ENCODE measurements at places on chromosomes 5 and 9. TPM values are rescaled to one million over a fixed set of nuclear protein-coding genes. Genes with fewer than 3 reads are reported as not detected.

Gene HRH2
- 3.4 TPM for total RNA-seq

Gene CCL27
- not detected for total RNA-seq

Gene RNF183
- not detected for total RNA-seq

Gene F2RL2
- not detected for total RNA-seq

Gene PCDH1
- not detected for total RNA-seq

Gene SELENOP
- 0.36 TPM for total RNA-seq

Gene GABRA1
- not detected for total RNA-seq

Gene CBY3
- 0.36 TPM for total RNA-seq

DNA sequence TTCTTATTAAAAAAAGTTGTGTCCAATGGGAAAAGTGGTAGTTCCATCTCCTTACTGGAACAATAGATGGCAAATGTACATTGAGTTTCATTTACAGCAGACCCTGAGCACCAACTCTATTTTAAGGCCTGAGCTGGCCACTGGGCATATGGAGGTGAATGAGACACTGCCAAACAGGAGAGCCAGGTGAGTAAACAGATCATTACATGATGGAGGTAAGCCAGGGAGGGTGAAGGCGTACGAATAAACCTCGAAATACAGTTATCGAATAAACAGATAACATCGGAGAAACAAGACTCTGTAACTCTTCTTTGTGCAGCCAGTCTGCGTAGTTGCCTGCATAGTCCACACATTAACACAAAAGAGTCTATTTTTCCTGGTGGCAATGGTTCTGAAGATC lies 446.4 kb upstream of the KLF4 start:
- H3K27me3 ChIP-seq: no peaks in the 10 kb centered on the region
- no peak overlapping the region for H3K4me3 ChIP-seq
- no peak overlapping the region for H3K27ac ChIP-seq
- DNase-seq: no peak
- no peaks in the 10 kb centered on the region for H3K36me3 ChIP-seq

DNA sequence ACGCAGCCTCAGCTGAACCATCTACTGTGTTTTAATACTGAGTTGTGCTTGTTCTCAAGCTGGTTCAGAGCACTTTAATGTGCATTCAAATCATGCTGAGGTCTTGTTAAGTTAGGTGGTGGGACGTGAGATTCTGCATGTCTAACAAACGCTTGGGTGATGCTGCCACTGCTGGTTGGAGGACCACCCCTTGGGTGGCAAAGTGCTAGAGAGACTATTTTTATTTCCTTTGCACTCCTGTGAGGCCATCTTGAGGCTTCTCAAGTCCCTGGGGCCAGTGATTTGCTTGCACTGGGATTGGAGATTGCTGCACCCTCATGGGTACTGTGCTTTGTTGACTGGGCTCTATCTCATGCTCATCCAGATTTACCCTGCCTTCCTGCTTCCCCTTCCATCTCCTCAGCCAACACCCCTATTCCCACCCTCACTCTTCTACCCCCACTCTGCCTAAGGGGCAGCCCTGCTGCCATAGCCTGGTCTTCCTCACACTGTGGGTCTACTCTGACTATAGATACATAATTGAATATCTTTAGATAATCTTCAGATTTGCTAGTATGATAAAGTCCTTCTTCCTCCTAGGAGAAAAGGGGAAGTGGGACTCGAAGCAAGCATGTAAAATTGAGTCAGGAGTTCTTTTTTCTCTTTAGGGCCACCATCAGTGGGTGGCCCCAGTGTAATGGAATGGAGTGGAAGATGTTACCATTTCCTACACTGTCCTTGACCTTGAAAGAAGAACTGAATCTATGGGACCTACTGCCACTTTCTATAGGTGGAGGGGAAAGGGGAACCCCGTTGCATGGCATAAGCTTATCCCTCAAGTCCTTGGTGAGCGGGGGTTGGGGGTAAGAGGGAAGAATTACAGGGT lies 45.1 kb upstream of the SUB1 start:
- H3K27ac ChIP-seq: no peak overlapping the region
- DNase-seq: no peak
- H3K27me3 ChIP-seq: no peaks in the 10 kb centered on the region
- H3K4me3 ChIP-seq: no peak overlapping the region
- peaks cover 5% of the 10 kb centered on the region for H3K36me3 ChIP-seq

DNA sequence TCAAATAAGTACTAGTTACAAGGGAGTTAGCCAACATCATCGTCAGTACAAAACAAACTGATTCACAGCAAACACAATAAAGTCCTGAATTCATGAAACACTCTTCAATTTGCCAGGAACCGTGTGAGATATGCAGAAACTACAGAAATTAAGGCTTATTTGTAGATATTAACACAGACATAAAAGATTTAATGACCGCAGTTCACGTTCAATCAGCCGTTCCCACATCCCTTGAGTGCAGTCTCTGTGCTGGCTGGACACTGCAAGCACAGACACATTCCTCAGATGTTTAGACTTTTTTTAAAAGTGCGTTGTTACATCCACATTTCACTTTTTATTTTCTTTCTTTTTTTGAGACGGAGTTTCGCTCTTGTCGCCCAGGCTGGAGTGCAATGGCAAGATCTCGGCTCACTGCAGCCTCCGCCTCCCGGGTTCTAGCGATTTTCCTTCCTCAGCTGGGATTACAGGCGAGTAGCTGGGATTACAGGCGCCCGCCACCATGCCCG lies 566 bp upstream of the CEP78 start:
- H3K4me1 ChIP-seq: peaks cover 30% of the 10 kb centered on the region
- H3K36me3 ChIP-seq: peaks cover 4% of the 10 kb centered on the region
- H3K27ac ChIP-seq: peak overlapping the region; percentile 72

- no peak overlapping the region for H3K27ac ChIP-seq
- H3K27me3 ChIP-seq: no peaks in the 10 kb centered on the region
- no peak for DNase-seq
- no peaks in the 10 kb centered on the region for H3K4me1 ChIP-seq
Measured at GRCh38 chr9:135403733-135404450, 75.7 kb upstream of the PPP1R26 start.

DNA sequence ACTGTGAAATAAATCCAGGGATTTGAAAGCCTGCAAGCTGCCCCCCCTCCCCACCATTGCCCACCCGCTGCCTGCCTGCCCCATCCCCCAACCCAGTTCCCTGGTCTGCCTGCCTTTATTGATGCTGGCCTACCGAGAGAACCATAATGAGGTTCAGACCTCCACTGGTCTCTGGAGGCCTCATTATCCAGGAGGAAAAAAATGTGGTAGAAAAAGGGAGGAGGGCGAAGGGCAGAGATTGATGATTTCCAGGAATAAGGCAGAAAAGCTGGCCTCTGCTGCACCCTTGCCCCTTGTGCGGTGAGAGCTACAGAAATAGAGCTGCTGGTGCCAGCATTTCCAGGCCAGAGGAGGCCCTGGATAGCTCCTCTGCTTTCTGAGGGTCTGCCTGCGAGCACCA lies 216.1 kb downstream of the PAPPA start:
- DNase-seq: no peak
- H3K4me3 ChIP-seq: no peak overlapping the region
- H3K4me1 ChIP-seq: no peaks in the 10 kb centered on the region

- H3K27ac ChIP-seq: no peak overlapping the region
- no peaks in the 10 kb centered on the region for H3K36me3 ChIP-seq
- H3K27me3 ChIP-seq: peaks cover 44% of the 10 kb centered on the region
- DNase-seq: no peak
- H3K4me3 ChIP-seq: no peak overlapping the region
Measured at GRCh38 chr5:139646912-139647505, 1.1 kb upstream of the CXXC5 start.

DNA sequence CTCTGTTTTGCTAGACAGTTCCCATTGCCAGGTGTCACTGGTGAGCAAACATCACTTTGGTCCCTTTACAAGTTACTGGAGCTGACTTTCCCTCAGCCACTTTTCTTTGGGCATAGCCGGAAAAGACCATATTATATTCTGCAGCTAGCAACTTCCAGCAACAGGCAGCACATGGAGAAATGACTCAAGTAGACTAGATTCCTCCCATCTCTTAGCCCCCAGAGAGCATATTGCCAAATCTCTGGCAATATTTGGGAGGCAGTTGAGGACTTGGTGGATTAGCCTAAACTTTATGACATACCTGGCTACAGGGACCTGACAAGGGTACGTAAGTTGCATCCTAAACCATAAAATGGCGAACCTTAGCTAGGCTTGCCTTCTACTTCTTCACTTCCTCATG lies 204.7 kb upstream of the MPDZ start:
- no peak overlapping the region for H3K4me3 ChIP-seq
- no peaks in the 10 kb centered on the region for H3K27me3 ChIP-seq
- no peaks in the 10 kb centered on the region for H3K36me3 ChIP-seq
- no peaks in the 10 kb centered on the region for H3K4me1 ChIP-seq

GRCh38 chr9:113359385-113359784 lies 10.0 kb downstream of the BSPRY start:
- H3K4me1 ChIP-seq: no peaks in the 10 kb centered on the region
- H3K27me3 ChIP-seq: no peaks in the 10 kb centered on the region
- no peak overlapping the region for H3K27ac ChIP-seq

- no peaks in the 10 kb centered on the region for H3K36me3 ChIP-seq
- no peaks in the 10 kb centered on the region for H3K27me3 ChIP-seq
- H3K27ac ChIP-seq: no peak overlapping the region
- no peak overlapping the region for H3K4me3 ChIP-seq
- no peaks in the 10 kb centered on the region for H3K4me1 ChIP-seq
Measured at GRCh38 chr5:37641933-37642332, 197.9 kb downstream of the GDNF start.

GRCh38 chr5:180083529-180084060 lies 12.0 kb upstream of the RNF130 start:
- peaks cover 13% of the 10 kb centered on the region for H3K4me1 ChIP-seq
- peaks cover 26% of the 10 kb centered on the region for H3K27me3 ChIP-seq
- H3K36me3 ChIP-seq: no peaks in the 10 kb centered on the region
- no peak for DNase-seq

DNA sequence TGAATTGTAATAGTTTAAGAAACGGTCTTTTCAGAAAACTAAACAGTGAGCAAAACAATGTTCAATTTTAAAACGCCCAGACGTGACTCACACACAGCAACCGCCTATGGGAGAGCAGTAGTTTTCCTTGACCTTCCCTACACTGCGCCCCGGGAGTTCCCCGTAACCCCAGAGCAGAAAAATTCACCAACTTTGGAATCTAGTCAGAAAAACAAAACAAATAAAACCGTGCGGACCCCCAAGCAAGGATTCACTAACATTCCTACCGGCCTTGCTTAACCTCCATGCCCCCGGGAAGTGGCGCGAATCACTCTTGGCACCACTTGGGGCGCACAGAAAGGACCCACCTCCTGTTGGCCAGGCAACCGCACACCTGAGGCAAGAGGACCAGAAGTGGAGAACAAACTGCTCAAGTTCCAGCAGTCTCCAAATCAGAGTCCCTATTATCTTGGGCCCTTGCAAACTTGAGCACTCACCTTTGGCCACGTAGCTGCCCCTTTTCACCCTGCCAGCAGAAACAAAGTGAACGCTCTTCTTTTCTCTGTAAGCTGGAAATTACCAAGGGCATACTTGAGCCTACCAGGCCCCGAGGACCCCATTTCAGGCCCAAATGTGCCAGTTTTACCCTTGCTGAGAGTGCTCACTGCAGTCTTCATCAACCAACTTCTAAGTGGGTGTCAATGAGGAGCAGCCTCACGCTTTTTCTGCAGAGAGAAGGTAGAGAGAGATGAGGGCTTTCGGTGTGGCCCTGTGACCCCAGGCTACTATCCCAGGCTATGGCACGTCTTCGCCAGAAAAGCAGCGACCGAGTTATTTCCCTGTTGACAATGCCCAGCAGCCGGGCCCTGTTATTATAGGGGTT lies 189.7 kb downstream of the MEF2C start:
- no peak overlapping the region for H3K4me3 ChIP-seq
- peaks cover 24% of the 10 kb centered on the region for H3K4me1 ChIP-seq
- peaks cover 66% of the 10 kb centered on the region for H3K27me3 ChIP-seq
- no peaks in the 10 kb centered on the region for H3K36me3 ChIP-seq
- no peak overlapping the region for H3K27ac ChIP-seq
- DNase-seq: no peak

- no peak overlapping the region for H3K27ac ChIP-seq
- no peak for DNase-seq
- H3K4me3 ChIP-seq: no peak overlapping the region
- no peaks in the 10 kb centered on the region for H3K36me3 ChIP-seq
- peaks cover 8% of the 10 kb centered on the region for H3K27me3 ChIP-seq
Measured at GRCh38 chr9:95341293-95341962, 23.9 kb upstream of the FANCC start.

DNA sequence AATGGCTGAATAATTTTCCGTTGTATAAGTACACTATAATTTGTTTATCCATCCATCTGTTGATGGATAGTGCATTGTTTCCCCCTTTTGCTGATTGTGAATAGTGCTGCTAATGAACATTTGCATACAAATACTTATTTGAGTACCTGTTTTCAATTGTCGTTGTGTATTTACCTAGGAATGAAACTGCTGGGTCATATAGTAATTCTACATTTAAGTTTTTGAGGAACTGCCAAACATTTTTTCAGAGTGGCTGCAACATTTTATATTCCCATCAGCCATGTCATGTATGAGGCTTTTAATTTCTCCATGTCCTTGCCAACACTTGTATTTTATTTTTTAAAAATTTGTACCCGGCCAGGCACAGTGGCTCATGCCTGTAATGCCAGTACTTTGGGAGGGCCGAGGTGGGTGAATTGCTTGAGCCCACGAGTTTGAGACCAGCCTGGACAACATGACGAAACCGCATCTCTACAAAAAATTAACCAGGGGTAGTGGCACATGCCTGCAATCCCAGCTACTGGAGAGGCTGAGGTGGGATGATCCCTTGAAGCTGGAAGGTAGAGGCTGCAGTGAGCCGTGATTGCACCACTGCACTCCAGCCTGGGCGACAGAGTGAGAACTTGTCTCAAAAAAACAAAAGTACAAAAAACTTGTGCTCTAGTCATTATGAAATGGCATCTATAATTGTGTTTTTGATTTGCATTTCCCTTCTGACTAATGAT lies 2.2 kb upstream of the ANXA6 start:
- no peak for DNase-seq
- H3K36me3 ChIP-seq: no peaks in the 10 kb centered on the region
- H3K27ac ChIP-seq: no peak overlapping the region
- no peaks in the 10 kb centered on the region for H3K27me3 ChIP-seq
- H3K4me1 ChIP-seq: peaks cover 40% of the 10 kb centered on the region

- H3K4me1 ChIP-seq: peaks cover 48% of the 10 kb centered on the region
- DNase-seq: no peak
- no peaks in the 10 kb centered on the region for H3K27me3 ChIP-seq
- H3K27ac ChIP-seq: peak overlapping the region; percentile 26
Measured at GRCh38 chr9:112180387-112180881, 5.3 kb upstream of the SUSD1 start.

- no peaks in the 10 kb centered on the region for H3K4me1 ChIP-seq
- no peak overlapping the region for H3K4me3 ChIP-seq
- no peaks in the 10 kb centered on the region for H3K36me3 ChIP-seq
- H3K27ac ChIP-seq: no peak overlapping the region
- DNase-seq: no peak
Measured at GRCh38 chr5:94901191-94901979, 282.9 kb downstream of the SLF1 start.

- H3K4me1 ChIP-seq: no peaks in the 10 kb centered on the region
- no peak overlapping the region for H3K27ac ChIP-seq
- H3K36me3 ChIP-seq: no peaks in the 10 kb centered on the region
- DNase-seq: no peak
- peaks cover 13% of the 10 kb centered on the region for H3K27me3 ChIP-seq
- no peak overlapping the region for H3K4me3 ChIP-seq
Measured at GRCh38 chr9:135048758-135049444, 38.6 kb upstream of the OLFM1 start.

Measured in CD4-positive, alpha-beta T cell (primary cell).